Type B pancreatic cell (in vitro differentiated cells): ENCODE measurements at places on chromosomes 2 and 18. TPM values are rescaled to one million over a fixed set of nuclear protein-coding genes. Genes with fewer than 3 reads are reported as not detected.

DNA sequence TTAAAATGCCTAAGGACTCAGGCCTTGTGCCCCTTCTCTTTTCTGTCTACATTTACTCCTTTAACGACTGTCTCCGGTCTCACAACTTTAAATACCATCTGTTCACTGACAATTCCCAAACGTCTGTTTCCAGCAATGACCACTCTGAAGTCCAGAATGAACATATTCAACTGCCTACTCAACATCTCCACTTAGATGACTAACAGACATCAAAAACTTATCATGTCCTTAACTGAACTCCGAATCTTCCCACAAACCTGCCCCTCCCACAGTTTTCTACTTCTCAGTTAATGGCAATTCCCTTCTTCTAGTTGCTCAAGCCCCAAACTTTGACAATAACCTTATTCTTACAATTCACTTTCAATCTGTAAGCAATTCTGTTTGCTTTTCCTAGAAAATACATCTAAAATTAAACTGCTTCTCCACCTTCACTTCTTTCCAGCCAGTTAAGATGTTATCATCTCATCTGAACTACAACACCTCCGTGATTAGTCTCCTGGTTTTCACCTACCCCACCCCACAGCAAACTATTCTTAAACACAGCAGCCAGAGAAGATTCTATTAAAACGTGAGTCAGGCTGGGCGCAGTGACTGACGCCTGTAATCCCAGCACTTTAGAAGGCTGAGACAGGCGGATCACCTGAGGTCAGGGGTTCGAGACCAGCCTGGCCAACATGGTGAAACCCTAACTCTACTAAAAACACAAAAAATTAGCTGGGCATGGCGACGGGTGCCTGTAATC is 2.8 kb downstream of the C1D start:
- no peak for DNase-seq

PLGLB2 gene
- 3.4 and 5.1 TPM in 2 replicates for total RNA-seq

FAP gene
- total RNA-seq = 0.71 and 27.3 TPM in 2 replicates

TM4SF20 gene
- 3.7 and 6.9 TPM in 2 replicates for total RNA-seq

GRB14 gene
- total RNA-seq = 8.8 and 11.6 TPM in 2 replicates

DNA sequence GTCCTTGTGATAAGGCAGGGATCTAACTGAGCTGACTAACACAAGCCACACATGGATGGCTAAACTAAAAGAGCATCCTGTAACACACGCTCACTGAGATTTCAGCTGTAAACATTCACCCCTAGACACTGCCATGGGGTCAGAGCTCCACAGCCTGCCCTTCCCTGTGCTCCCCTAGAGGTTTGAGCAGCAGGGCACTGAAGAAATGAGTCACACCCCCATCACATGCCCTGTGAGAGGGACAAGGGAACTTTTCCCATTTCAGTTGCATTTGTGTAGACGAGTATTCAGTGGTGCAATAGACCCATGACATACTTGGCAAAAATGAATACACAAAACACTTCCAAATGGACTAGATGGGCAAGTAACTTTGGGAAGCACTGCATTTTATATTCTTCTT is 402.4 kb upstream of the LRRTM1 start:
- no peak for DNase-seq

DNA sequence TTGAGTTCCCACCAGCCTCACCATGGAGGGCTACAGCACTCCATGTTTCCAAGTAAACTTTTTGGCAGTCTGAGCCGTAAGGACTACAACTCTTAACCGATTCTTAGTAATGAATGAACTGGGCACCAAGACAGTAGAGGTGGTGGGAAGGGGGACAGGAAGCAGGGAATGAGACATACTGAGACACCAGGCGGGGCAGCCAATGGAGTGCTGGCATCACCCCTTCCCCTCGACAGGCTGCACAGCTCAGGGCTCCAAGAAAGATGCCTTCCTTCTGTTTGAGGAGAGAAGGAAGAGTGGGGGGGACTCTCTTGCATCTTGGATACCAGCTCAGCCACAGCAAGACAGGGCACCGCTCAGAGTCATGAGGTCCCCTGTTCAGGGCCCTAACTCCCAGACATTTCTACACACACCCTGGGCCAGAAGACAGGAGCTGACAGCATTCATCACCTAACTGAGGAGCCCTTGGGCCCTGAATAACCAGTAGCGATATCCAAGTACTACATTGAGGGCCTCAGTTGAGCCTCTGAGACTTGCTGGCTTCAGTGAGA is 45.2 kb downstream of the USP34 start:
- DNase-seq = no peak

DNA sequence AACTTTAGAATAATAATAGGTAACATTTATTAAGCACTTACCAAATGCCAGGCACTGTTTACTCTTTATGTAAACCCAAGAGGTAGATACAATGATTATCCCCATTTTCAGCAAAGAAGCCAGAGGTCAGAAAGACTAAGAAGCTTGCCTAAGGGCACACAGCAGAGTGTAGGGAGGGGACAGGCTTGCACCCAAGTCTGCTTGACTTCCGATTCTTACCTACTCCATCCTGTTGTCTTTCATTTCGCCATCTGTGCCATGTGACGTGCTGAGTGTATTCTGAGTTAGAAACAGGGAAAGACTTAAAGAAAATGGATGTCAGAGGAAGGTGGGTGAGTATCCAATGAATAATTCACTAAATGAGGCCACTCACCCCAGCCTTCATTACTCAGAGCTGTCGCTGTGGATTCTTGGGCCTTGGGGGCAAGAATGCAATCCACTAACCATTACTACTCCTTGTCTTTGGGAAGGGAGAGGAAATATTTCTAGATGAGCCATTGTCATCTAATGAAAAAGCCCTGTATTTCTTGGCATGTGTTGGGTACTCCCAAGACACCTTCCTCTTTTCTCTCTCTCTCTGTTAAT is 76.4 kb upstream of the BCL11A start:
- no peak for DNase-seq

UGT1A4 gene
- total RNA-seq = not detected in 2 replicates

GRCh38 chr2:204110338-204110741 is 173.8 kb downstream of the ICOS start:
- no peak for DNase-seq

TUBA4A gene
- 25.4 and 81.1 TPM in 2 replicates for total RNA-seq

GPR55 gene
- 0.24 TPM in 1 of 2 replicates, not detected in the other for total RNA-seq
